ENCODE measurements at places on chromosomes 13 and 19. TPM values are rescaled to one million over a fixed set of nuclear protein-coding genes. Genes with fewer than 3 reads are reported as not detected.

The OLFM4 gene
- polyA plus RNA-seq: 1.0 TPM

The SHC2 gene
- 39.7 TPM for polyA plus RNA-seq

The ZNF793 gene
- polyA plus RNA-seq: 12.6 TPM

The PLD3 gene
- 242 TPM for polyA plus RNA-seq

The CCDC169 gene
- 4.4 TPM for polyA plus RNA-seq

The IGFL1 gene
- polyA plus RNA-seq: not detected

The IGFL3 gene
- not detected for polyA plus RNA-seq

The WTIP gene
- polyA plus RNA-seq: 24.1 TPM

The ERICH6B gene
- 1.3 TPM for polyA plus RNA-seq

The KIR2DL1 gene
- not detected for polyA plus RNA-seq

The ZNF540 gene
- polyA plus RNA-seq: 3.6 TPM

The PEAK3 gene
- polyA plus RNA-seq: not detected

The OR7C1 gene
- polyA plus RNA-seq: 0.18 TPM

The PNMA8A gene
- 43.2 TPM for polyA plus RNA-seq

The LILRA2 gene
- polyA plus RNA-seq: 0.74 TPM

The RAB3D gene
- polyA plus RNA-seq: 6.3 TPM

The SRRM5 gene
- 0.52 TPM for polyA plus RNA-seq

The ZNF175 gene
- polyA plus RNA-seq: 6.6 TPM

The LHB gene
- not detected for polyA plus RNA-seq

The MATK gene
- 2.7 TPM for polyA plus RNA-seq

The RPL36 gene
- polyA plus RNA-seq: 1,417 TPM

The ZNF208 gene
- polyA plus RNA-seq: 0.70 TPM

The FFAR2 gene
- polyA plus RNA-seq: 0.65 TPM

The ZNF181 gene
- 13.4 TPM for polyA plus RNA-seq

The MCEMP1 gene
- 0.25 TPM for polyA plus RNA-seq

The GRIN2D gene
- 2.5 TPM for polyA plus RNA-seq

The ZNF345 gene
- polyA plus RNA-seq: 7.6 TPM

The FGF21 gene
- polyA plus RNA-seq: not detected

The DYRK1B gene
- 78.4 TPM for polyA plus RNA-seq

The CYP4F12 gene
- polyA plus RNA-seq: 1.8 TPM

The KCNN4 gene
- 1.1 TPM for polyA plus RNA-seq

The RNF17 gene
- polyA plus RNA-seq: 0.40 TPM

The SIGLEC7 gene
- 0.76 TPM for polyA plus RNA-seq

The CLEC17A gene
- polyA plus RNA-seq: not detected

The CEACAM7 gene
- not detected for polyA plus RNA-seq

The PRODH2 gene
- 0.12 TPM for polyA plus RNA-seq

The PINLYP gene
- polyA plus RNA-seq: 2.9 TPM

The NCR1 gene
- polyA plus RNA-seq: 0.35 TPM

The AMH gene
- polyA plus RNA-seq: 8.1 TPM
